EH (cell line): ENCODE measurements at places on chromosomes 7 and 10.

DNA sequence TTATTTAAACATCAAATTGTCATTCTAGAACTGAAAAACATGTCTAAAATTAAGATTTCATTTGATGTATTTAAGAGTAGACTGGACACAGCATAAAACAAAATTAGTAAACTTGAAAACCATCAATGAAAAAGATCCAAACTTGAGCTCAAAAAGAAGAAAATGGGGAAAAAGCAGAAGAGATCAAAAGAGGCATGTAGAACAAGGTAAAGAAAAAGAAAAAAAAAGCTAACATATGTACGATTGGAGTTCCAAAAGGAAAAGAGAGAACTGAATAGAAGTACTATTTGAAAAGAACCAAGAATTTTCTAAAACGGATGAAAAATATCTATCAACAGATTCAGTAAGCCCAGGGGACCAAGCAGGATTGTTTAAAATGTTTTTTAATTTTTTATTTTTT lies 3.6 kb downstream of the FBXL13 start:
- DNase-seq = no peak

GRCh38 chr10:132967540-132967939 lies 25.2 kb upstream of the CFAP46 start:
- no peak for DNase-seq

- no peak for DNase-seq
Measured at GRCh38 chr10:130847170-130847569, 464.4 kb downstream of the TCERG1L start.

GRCh38 chr10:132479024-132479602 lies 58.5 kb upstream of the INPP5A start:
- peak; percentile 58 for DNase-seq

GRCh38 chr7:77316219-77316978 lies 99.8 kb downstream of the GSAP start:
- no peak for DNase-seq

GRCh38 chr7:101632641-101633040 lies 3.5 kb upstream of the MYL10 start:
- DNase-seq = no peak

DNA sequence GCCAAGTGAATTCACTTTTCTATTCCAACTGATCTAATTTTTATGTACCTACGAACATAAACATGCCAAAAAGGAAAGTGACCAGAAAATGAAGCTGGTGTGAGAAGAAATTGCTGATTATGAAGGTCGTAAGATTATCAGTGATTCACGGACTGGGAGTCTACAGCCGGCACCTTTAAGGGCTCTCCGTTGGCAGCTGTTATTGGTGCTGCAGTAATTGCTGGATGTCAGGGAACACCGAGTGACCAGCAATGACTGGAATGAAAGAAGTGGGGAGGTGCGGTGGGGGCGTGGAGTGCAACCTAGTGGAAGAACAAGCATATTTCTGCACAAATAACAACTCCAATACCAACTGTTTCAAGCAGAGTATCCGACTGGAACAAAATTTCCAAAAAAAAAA lies 109.8 kb upstream of the TARP start:
- DNase-seq = no peak

DNA sequence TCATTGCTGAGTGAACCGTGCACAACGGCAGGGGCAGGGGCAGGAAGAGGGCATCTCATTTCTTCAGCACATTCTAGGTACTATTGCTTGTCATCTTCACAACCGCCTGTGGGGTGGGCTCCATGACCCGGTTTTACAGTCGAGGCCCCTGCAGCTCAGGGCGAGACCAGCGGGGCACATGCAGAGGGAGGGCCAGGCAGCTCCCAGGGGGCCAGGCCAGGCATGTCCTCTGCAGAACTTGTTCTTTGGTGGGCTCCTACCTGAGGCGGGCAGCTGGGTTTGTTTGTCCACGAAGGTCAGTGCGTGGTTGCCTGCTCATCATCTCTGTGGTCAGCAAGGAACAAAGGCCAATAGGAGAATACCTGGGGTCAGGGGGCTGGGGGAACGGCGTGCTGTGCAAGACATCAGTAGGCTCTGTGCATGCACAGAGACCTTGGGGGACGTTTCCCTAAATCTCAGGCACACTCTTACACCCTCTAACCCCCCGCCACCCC lies 75.1 kb upstream of the LEP start:
- no peak for DNase-seq
